ELR (cell line): ENCODE measurements at places on chromosomes 16 and 17.

DNA sequence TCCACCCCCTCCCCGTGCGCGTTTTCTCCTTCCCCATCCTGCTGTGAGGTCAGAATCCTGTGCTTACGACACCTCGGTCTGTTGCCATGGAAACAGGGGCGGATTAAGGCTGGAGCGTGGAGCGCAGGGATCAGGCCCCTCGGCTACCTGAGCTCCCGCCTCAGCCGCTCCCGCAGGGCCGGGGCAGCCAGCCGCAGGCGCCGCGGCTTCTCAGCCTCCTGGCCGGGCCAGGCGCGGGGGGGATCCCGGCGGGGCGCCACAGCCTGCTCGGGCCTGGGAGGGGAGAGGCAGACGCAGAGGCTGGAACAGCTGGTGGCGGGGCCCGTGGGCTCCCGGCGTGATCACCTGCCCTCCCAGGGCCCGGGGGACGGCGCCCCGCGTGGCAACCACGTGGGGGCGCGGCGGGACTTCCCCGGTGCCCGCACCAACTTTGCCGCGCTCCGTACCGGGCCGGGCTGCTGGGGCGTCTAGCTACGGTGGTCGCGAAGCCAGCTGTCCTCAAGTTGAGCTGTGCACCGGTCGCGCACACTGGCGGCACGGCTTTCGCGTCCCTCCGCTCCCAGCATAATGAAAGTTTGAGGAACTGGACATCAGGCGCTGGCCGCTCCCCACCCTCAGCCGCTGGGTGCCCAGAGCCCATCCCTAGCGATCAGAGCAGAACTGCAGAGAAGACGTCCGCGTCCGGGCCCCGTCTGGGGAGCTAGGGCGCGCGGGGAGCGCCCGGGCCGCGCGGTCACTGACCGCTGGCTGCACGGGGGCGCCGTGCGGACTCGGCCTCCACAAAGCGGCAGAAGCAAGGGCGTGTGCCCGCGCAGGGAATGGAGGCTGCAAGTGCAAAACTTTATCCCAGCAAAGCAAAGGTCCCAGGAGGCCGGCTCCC lies 1.2 kb downstream of the RTN4RL1 start:
- peak; percentile 47 for DNase-seq

- DNase-seq: no peak
Observed at GRCh38 chr17:82058230-82058854, 6.6 kb downstream of the GPS1 start.

DNA sequence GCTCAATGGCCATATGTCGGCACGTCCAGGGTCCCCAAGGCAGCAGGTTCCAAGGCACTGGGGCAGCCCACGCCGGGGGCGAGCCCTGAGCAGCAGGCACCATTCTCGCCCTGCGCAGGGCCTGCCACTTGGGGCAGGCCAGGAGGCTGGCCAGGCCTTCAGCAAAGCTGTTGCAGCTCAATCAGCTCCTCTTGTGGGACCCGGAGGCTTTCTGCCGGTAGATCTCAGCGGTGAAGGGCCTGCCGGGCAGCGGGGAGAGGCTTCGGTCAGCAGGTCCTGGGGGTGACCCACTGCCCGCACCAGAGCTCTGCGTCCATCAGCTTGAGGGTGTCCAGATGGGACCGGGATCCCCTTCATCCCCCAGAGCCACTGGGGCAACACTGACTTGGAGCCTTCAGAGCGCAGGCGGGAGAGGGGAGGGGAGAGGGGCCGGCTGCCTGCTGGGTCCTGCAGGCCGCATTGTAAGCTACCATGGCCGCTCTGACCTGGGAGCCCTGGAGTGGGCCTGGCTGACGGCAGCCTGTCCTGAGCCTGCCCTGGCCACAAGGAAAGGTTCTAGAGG lies 9.5 kb upstream of the RASD1 start:
- no peak for DNase-seq

DNA sequence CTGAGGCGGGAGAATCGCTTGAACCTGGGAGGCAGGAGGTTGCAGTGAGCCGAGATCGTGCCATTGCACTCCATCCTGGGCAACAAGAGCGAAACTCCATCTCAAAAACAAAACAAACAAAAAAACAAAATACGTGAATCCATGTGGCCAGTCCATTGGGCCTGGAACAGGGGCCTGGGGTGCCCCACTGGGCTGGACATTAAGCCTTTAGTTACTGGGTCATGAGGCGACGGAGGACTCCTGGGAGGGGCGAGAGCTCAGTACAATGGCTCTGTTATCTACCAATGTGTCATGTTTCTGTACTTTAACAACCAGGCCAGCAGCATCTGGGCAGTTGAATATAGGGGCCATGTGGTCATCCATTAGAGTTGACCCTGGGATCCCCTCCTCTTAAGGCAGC lies 18.9 kb upstream of the CLEC18A start:
- DNase-seq: no peak

DNA sequence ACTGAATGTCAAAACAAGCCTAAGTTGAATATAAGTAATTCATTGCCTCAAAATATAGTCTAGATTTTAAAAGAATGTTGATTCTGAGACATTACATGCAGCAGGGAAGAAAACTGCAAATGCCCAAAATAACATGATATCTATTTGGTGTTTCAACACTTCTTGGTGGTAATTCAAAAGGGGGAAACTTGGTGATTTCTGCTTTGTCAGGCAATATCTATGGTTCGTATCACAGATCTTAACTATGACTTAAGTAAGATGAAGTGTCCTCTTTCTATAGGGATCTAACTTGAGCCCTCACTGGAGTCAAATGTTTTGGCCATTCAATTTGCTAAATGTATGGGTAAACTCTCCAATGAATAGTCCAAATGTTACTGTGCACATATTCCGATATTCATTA lies 44.6 kb downstream of the GNA13 start:
- no peak for DNase-seq

GRCh38 chr17:48567646-48568354 lies 10.3 kb downstream of the HOXB4 start:
- DNase-seq: no peak

GRCh38 chr16:49103298-49103697 lies 178.3 kb downstream of the CBLN1 start:
- no peak for DNase-seq

DNA sequence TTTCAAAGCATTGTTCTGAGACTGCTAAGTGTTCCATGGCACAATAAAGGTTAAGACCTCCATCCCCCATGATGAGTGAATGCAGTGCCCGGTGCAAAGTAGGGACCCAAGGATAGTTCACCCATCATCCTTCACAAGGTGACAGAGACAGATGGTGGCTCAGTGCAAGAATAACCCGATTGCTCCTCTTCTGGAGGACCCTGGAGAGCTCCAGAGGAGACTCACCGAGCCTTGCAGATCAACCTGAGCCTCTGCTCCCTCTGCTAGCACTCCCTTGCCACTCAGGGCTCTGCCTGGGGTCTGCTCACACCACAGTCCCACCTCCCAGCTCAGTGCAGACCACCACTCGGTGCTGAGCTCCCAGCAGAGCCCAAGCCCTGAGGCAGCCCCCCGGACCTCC lies 49.3 kb downstream of the C16orf78 start:
- DNase-seq: no peak

DNA sequence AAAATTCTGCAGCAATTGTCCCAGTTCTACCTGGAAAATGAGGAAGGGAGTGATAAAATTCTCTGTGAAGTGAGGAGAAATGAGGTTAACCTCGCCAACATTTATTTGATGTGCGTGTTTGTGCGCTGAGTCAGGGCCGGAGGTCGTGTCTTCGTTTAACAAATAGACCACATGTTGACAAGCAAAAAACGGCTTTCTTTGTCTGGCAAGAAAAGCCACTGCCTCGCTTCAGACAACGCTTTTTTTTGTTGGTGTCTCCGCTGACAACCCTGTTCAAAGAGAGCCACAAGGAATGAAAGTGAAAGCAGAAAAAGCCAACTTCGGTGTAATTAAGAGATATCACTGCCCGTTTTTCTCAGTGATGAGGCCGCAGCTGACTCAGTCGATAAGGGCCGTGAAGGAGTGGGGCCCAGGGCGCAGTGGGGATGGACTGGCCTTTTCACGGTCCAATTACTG lies 510.6 kb downstream of the CDH13 start:
- DNase-seq: peak; percentile 83

DNA sequence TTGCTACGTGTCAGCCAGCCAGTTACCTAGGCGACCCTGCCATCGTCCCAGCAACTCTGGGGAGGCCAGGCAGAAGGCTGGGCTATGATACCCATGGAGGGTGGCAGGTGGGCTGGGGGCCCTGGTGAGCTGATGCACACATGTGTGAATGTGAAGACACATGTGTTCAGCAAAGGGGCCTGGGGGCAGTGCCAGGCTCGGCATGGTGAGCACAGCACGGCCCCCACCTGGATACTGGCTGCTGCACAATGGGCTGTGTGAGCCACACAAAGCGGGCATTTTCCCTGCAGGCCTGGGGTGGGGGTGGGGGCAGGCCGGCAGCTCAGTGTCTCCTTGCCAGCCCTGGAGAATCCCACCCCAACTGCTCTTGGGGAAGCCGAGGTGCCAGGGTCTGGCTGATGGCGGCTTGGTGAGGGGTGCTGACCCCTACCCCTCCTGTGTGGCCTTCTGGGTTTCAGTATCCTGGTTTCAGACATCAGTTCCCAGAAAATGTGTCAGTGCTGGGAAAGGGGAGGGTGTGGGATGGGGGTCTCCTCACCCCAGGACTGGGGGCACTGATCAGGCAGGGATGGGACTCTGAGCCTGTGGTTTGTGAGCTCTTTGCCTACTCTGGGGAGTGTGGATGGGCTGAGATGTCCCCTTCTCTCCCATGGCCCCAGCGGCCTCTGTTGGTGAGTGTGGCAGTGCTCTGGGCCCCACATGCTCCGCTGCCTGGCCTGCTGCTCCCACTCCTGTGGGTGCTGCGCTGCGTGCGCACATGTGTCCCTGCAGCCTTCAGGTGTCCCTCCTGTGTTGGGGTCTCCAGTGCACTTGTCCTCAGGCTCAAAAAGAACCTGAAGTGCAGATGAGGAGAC lies 5.1 kb downstream of the LLGL1 start:
- no peak for DNase-seq

DNA sequence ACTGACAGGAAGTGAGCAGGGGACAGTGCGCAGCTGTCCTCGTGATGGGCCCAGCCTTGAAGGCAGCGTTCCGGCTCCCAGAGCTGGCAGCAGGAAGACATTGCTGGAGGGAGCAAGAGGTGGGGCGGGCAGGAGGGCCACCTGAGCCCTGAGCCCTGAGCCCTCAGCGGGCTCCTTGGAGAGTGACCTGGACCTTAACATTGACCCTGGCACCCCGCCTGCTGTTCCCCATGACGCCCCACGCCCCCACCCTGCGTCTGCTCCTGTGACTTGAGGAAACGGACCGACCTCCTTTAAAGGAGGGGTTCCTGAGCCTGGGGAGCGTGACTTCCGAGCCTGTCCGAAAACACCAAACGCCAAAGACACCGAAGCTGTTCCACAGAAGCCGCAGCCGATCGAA lies 25.1 kb upstream of the ENPP7 start:
- DNase-seq: no peak

- no peak for DNase-seq
Observed at GRCh38 chr17:82412535-82413520, 5.3 kb upstream of the HEXD start.

- no peak for DNase-seq
Observed at GRCh38 chr16:3119701-3120408, 7.5 kb downstream of the ZNF205 start.

- DNase-seq: no peak
Observed at GRCh38 chr16:57826706-57827625, 24.7 kb upstream of the KIFC3 start.

DNA sequence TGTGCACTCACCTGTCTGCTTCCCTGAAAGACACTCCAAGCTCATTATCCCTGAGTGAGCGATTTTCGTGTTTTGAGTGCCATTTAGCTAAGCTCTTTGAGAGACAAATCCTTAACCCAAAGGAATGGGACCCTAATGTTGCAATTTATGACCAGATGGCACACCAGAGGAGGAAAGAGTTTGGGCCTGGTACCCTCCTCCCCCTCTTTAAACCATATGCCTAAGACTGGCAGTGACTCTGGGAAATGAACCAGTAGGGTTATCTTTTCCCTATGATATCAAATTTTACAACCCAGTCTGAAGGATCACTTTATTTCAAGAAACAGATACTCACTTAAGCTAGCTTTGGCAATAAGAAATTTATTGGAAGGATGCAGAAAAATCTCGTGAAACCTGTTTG lies 550.4 kb downstream of the TOX3 start:
- no peak for DNase-seq

DNA sequence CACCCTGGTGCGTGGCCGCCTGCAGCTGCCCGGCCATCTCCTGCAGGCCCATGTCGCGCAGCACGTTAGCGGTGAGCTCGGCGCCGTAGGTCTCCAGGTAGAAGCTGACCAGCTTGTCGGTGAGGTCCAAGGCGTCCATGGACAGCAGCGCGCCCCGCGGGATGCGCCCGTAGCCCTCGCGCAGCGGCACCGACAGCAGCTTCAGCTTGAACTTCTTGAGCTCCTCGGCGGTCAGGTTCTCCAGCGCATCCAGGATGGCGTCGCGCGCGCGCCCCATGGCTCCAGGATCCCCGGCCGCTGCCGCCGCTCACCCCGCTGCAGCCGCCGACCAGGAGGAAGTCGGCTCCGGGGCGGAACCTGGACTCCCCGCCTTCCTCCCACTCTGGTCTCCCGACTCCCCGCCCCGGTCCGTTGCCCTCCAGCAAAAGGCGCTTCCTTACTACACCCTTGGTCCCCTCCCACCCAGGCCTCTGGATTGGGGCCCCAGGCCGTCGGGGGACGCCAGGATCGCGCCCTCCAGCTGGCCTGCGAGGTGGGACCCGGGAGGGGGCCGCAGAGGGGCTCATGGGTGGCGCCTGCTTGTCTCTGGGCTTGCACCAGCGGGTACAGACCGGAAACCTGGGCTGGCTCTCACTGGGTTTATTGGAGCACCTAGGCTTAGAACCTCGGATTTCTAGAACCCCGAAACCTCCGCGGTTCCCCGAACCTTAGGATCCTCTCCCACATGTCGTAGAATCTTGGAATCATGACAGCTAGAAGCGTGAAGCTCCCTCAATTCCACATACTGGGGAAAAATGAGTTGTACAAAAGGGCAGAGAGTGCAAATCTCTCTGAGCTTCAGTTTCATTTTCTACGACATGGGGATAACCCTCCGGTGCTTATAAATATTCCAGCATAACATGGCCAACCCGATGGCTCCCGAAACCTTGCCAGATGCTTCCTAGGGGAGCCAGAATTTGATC lies at the start of gene PYCARD:
Gene PYCARD (minus strand): TSS at position 347 of the 962 bp plus-strand sequence. CDS start 70 bp downstream, at position 277.
- DNase-seq: peak; percentile 68

GRCh38 chr16:22847100-22847499 lies 33.1 kb downstream of the HS3ST2 start:
- DNase-seq: no peak

- peak; percentile 30 for DNase-seq
Observed at GRCh38 chr17:49928126-49928800, 40.7 kb upstream of the DLX4 start.

DNA sequence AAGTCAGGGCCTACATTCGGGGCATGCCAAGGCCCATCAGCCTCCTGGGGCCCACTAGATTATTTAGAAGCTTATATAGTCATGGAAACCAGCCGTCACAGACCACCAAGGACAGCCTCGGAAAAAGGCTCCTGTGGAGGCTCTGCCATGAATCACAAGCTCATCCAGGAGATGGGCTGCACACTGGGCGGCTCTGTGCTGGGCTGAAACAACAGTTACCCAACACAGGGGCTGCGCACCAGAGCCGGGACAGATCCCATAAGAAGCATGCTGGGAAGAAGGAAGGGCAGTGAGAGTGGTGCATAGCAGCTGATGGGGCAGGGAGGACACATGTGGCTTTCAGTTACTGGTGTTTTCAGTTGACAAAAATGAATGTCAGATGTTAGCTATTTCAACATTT lies 67.7 kb upstream of the GSG1L start:
- no peak for DNase-seq

- DNase-seq: no peak
Observed at GRCh38 chr16:89202422-89203215, 2.3 kb upstream of the SLC22A31 start.
